ENCODE measurements at places on chromosomes 4 and X.

DNA sequence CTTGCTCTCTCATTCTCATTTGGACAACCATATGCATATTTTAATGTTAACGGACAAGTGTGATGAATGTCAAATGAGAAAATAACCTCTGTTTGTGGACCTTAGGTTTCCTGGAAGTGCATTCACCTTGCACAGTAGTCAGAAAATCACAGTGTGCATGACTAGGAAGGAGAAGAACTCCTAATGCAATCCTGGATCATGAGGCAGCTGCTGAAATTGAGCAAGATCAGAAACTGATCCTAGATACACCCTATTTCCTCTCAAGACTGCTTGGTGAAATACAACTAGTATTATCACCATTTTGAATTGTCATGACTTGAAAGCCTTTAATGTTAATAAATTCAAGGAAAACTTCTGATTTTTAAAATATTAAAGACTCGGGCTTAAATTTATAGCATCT lies 1148.9 kb downstream of the STIM2 start:
- no peak for DNase-seq

DNA sequence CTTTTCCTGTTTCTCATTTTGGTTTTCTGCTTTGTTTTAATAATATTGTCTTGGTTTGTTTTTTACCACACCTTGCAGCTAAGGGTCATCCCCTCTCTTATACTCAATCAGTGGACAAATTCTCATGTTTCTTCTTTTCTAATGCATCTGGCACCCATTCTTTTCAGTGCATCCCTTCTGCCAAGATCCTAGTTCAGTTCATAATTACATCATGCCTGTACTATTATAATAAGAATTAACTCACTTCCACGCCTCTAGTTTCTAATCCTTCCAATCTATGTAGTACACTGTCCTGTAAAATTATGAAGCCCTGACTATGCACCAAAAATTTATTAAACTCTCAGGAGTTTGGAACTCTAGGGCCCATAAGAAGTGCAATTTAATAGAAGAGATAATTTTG lies 126.1 kb downstream of the FAT4 start:
- no peak for DNase-seq

GRCh38 chrX:119062750-119063374 lies 9.9 kb upstream of the CT47C1 start:
- DNase-seq = peak; percentile 5

GRCh38 chr4:1369091-1369450 lies 22.1 kb downstream of the UVSSA start:
- DNase-seq = no peak

- peak; percentile 17 for DNase-seq
These were observed 14.4 kb upstream of the CDS1 start for GRCh38 chr4:84568496-84568895.

GRCh38 chrX:54447461-54447860 lies 7.3 kb downstream of the TSR2 start:
- DNase-seq = peak; percentile 15

DNA sequence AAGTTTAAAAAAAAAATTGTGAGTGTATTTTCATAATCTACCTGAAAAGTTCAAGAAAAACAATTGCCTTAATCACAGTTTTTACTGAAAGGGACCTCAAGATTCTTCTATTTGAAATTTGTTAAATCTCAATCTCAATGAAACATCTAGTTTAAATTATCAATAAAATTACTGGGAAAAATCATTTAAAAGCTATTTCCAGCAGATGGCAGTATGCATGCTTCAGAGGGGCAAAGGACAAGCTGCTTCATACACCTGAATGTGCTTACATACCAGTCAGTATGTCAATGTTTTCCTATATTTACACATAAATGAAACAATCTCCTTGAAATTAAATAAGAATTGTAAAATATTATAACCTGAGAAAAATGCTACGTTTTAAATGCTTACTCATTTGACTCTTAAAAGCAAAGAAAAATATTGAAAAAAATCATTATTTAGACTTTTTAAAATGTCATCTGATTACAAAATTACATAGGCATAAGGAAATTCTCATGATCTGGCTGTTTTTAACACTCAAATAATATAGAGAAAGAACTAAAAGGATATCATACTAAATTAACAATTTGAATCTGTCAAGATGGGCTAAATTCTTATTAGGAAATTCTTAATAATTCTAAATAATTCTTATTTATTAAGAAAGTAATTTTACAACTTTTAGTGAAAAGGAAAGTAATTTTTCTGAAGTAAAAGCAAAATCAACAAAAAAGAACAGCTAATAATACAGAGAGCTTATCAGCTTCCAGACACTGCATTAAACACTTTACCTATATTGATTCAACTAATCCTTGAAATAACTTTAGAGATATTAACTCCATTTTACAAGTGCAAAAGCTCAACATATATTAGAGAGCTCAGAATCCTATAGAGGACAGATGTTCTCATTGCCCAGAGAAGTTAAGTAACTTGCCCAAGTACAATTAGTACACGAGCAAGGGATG lies 242.1 kb downstream of the ADAMTS3 start:
- peak; percentile 68 for DNase-seq

- DNase-seq = peak; percentile 46
These were observed 36.3 kb upstream of the SPINK2 start for GRCh38 chr4:56857601-56858309.

GRCh38 chrX:149470955-149471354 lies 34.2 kb downstream of the IDS start:
- DNase-seq = peak; percentile 68

DNA sequence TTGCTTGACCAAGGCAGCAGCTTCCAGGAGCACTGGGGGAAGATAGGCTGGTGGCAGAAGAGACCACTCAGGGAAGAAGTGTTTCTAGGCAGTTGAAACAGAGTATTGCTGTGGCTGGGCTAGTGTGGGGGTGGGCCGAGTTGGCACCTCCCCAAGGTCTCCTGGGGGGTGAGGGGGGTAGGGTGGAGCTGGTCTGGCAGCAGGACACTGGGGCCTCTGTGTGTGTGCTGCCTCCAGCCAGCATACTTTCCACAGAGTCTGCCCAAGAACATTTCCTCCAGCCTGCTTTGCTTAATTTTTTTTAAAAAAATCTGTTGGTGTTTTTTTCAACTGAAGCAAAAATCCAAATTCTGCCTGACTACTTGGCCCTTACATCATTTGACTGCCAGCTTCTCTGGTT lies 4.0 kb downstream of the ITIH6 start:
- DNase-seq = no peak

Measured in cardiac fibroblast (primary cell).